Omental fat pad (tissue), 4 donors: ENCODE measurements at places on chromosomes 1 and 21.

GRCh38 chr1:55304229-55304740 lies 89.1 kb upstream of the USP24 start:
- no peak for DNase-seq

DNA sequence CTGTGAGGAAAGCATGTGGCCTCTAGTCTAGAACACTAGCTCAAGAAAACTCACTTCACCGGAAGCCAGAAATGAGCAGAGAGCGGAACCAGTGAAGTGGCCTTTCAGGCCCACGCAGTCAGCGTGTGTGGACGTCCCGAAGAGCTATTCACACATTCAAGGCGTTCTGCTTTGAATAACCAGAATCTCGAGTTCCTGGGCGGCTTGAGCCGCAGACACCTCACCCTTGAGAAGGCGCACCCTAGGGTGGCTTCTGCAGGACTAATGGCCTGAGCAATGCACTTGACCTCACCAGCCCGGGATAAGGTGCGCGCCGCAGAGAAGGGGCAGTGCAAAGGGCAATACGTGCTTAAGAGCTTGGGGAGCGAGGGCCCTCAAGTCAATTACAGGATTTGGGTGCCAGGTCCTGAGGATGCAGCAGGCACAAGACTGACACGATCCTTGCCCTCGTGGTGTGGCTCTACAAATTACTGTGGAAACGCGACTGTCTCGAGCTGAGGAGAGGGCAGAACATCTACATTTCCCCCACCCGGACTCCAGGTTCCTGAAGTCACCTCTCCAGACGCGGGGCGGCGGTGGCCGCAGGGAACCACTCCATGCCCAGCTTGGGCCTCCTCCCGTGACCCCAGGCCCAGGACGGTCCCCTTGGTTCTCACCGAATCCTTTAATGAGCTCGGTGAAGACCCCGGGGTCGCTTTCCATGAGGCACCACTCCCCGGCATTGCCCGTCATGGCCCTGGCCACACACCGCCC lies 455 bp downstream of the UCHL5 start:
- DNase-seq, result no peak

DNA sequence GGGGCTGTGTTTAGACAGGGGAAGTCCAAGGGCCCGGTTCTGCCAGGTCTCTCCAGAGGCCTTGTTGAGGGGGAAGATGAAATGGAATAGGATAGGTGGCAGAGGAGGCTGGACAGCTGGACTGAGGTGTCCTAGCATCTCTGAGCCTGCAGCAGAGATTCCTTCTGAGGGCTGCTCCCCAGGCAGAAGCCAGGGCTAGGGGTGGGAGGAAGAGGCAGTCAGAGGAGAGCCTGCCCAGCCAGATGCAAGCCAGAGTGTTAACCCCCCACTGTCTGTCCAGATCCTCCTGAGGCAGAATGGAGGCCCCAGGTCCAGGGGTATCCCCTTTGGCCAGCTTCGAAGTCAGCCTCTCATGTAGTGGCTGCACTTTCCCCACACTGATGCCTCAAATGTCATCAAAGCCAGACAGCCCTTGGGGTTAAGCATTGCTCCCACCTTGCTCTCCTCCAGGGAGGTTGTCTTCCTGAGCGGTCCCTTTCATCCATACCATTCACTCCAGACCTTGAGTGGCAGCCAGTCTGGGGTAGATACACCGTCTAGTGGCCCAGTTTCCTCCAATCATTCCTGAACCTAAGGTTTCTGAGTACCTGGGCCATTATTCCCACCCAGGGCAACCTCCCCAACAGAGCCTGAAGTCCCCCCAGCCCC lies 1.7 kb downstream of the CSF1 start:
- DNase-seq, result no peak

DNA sequence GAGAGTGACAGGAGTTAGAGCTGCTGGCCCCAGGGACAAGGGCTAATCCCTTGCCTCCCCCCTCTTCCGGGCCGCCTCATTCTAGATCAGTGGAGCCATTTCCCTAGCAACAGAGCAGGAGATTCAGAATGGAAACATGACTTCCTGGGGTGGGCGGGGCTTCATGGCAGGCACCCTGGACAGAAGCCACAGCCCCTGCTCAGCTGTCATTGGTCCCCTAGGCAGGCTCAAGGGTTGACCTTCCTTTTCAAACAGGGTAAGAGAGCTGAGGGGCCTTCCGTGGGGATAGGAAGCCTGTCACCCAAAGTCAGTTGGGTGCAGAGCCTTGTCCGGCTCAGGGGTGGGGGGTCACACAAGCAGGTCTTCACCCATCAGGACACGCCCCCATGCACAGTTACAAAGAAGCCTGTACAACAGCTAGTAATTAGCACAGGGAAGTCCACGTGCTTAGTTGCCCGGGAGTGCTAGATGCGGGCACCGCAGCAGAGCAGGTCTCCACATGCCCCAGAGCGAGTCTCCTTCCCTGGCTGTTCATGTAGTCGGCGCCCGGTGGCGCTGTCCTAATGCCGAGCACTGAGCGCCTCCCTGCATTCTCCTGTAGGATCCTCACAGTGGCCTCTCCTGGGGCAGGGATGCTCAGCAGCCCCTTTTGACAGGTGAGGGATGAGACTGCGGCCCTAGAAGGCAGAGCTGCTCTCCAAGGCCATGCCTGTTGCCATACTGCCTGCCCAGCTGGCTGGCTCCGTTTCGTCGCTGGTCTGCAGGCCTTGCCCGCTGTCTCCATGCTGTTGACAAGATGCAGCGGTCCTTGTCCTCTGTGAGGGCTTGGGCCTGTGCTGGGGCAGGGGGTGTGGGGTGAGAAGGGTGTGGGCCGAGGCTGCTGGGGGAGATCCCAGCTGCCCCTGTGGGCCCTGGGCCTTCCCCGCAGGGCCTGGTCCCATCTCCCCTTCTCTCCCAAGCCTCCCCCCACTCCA lies 5.1 kb downstream of the TMEM201 start:
- DNase-seq, result peak; percentile 34

GRCh38 chr1:94702442-94702815 lies 117.7 kb upstream of the SLC44A3 start:
- DNase-seq, result no peak

- DNase-seq, result no peak
Measured at GRCh38 chr21:37139154-37139553, 66.1 kb downstream of the TTC3 start.

- no peak for DNase-seq
Measured at GRCh38 chr1:30912224-30912623, 3.7 kb upstream of the SDC3 start.

- DNase-seq, result no peak
Measured at GRCh38 chr1:94323311-94324177, 86.2 kb upstream of the ARHGAP29 start.

GRCh38 chr21:16775076-16775475 lies 737.8 kb upstream of the CXADR start:
- no peak for DNase-seq

- no peak for DNase-seq
Measured at GRCh38 chr1:207021139-207021861, 11.3 kb downstream of the C1orf116 start.

GRCh38 chr21:45362077-45362747 lies 42.8 kb upstream of the COL18A1 start:
- no peak for DNase-seq

DNA sequence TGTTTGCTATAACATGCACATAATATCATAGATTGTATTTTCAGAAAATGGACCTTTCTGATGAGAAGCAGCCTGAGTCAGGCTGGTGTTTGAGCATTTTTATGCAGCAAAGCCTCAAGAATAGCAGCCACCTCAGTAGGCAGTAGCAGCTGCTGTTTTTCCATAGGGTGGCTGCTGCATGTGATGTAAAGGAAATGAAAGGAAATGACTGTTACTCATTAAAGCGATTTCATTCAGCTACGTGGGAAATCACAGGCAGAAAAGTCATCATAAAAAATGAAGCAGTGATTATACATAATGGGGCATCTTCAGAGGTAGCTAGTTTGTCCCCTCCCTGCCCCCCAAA lies 110.4 kb downstream of the PATJ start:
- DNase-seq, result no peak

DNA sequence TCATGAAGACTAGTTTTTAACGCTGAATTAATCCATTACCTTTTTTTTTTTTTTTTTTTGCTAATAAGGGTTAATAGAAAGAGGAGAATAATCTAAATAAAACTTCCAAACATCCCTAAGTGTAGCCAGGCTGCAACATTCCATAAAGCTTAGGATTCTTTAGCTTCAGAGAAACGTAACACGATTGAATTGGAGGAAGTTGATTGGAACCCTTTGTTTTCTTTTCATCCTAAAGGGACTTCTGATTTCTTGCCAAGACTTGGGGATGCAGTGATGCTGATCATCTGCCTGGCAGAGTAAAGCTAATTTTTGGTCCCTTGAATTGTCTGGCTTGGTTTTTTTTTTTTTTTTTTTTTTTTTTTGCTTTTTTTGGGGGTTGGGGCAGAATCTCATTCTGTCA lies 142.9 kb downstream of the VPS13D start:
- no peak for DNase-seq

GRCh38 chr1:185663332-185663731 lies 70.9 kb upstream of the HMCN1 start:
- no peak for DNase-seq

DNA sequence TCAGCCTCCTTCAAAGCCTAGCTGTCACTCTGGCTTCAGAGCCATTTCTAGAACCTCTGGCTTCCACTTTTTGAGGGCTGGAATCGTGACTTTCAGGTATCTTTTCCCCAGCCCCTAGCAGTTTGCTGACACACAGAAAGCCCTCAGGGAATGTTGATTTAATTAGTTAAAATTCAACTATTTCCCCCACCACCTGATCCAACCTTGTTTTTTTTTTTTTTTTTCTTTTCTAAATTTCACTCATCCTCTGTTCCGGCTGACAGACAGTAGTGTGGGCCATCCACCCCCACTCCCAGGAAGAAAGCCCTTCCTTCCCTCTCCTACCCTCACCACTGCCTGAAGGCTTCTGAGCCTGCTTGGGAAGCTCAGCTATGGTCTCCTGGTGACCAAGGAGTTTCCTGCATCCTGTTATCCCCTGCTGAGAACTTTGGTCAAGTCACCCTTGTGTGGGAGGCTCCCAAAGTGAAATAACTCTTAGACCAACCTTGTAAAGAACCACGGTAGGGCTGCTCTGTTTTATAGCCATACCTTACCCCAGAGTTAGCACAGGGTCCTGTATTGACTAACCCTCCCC lies 29.4 kb downstream of the KCNJ6 start:
- no peak for DNase-seq

DNA sequence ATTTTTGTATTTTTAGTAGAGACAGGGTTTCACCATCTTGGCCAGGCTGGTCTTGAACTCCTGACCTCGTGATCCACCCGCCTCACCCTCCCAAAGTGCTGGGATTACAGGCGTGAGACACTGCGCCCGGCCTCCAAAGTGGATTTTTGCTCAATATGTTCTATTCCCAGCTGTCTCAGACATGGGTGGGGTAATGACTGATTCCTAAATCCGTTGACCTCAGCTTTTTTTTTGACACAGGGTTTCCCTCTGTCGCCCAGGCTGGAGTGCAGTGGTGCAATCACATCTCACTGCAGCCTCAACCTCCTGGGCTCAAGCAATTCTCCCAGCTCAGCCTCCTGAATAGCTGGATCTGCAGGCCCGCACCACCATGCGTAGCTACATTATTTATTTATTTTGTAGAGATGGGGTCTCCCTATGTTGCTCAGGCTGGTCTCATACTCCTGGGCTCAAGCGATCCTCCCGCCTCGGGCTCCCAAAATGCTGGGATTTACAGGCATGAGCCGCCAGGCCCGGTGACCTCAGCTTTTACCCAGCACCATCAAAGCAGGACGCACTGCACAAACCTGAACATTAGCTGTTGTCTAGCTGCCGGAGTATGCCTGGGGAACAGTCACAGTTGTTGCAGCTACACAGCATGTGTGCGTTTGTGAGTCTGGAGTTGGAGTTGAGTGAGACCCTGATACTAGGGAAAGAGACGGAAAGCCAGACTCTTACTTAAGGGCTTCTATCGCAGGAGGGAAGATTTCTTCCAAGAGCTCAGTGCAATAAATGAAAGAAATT lies 43.7 kb upstream of the PSEN2 start:
- no peak for DNase-seq

GRCh38 chr1:35451125-35451528 lies 106.1 kb downstream of the KIAA0319L start:
- peak; percentile 87 for DNase-seq

- no peak for DNase-seq
Measured at GRCh38 chr1:9792156-9793042, 31.4 kb downstream of the CLSTN1 start.

DNA sequence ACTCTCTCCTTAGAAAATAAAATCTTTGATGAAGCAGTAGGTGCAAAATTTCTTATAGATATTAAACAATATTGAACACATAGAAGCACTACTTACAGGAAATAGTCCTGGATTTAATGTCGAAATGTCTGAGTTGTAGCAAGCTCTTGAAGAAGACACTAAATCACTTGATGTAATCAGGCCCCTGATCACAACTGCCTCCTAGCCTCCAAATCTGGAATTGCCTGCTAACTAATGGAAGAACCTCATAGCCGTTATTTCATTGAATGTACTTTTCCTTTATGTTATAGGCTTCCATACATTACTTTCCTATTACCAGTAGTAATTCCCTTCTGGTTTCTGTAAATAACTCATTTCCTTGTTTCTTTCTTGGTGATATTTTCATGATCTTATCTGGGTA lies 675.7 kb upstream of the CHRM3 start:
- DNase-seq, result no peak
